ENCODE measurements at places on chromosomes 7 and 10. TPM values are rescaled to one million over a fixed set of nuclear protein-coding genes. Genes with fewer than 3 reads are reported as not detected.

RASSF4 gene
- 16.3 TPM for total RNA-seq

FAM107B gene
- total RNA-seq, result 23.5 TPM

CTAGE4 gene
- total RNA-seq, result 3.1 TPM

BCAP29 gene
- total RNA-seq, result 30.0 TPM

LANCL2 gene
- total RNA-seq, result 22.9 TPM

PPP1R9A gene
- total RNA-seq, result 38.8 TPM

SLC18A3 gene
- 0.34 TPM for total RNA-seq

NME8 gene
- total RNA-seq, result 0.86 TPM

ZNF735 gene
- not detected for total RNA-seq

VSTM4 gene
- 4.1 TPM for total RNA-seq

SPDYE2B gene
- total RNA-seq, result not detected

LIPM gene
- not detected for total RNA-seq

EPDR1 gene
- total RNA-seq, result 6.0 TPM

SPDYE5 gene
- 0.16 TPM for total RNA-seq

OR6B1 gene
- not detected for total RNA-seq

CTAGE8 gene
- 6.4 TPM for total RNA-seq

TAC1 gene
- 0.36 TPM for total RNA-seq

HPSE2 gene
- total RNA-seq, result 2.5 TPM

POLL gene
- total RNA-seq, result 44.5 TPM

FFAR4 gene
- not detected for total RNA-seq

IGFBP3 gene
- 1,171 TPM for total RNA-seq

PRXL2A gene
- 101 TPM for total RNA-seq

UTF1 gene
- not detected for total RNA-seq

SLC26A4 gene
- total RNA-seq, result 0.14 TPM

LRRTM3 gene
- total RNA-seq, result 4.6 TPM

CPA4 gene
- total RNA-seq, result 4.1 TPM

PILRB gene
- 52.8 TPM for total RNA-seq

TEX47 gene
- total RNA-seq, result not detected

NRBF2 gene
- 18.3 TPM for total RNA-seq

COL28A1 gene
- 1.8 TPM for total RNA-seq

FANK1 gene
- 11.0 TPM for total RNA-seq

GAD2 gene
- not detected for total RNA-seq

NYAP1 gene
- 8.2 TPM for total RNA-seq

LIPK gene
- not detected for total RNA-seq

TMEM184A gene
- 5.0 TPM for total RNA-seq

ECHDC3 gene
- 5.7 TPM for total RNA-seq

LRRC61 gene
- 3.4 TPM for total RNA-seq

TET1 gene
- total RNA-seq, result 35.7 TPM

HTR7 gene
- 3.0 TPM for total RNA-seq

DMBT1 gene
- total RNA-seq, result not detected

TDRD1 gene
- not detected for total RNA-seq

CLEC2L gene
- total RNA-seq, result 0.54 TPM

TBX20 gene
- total RNA-seq, result 8.2 TPM

CREB5 gene
- 13.6 TPM for total RNA-seq

LRIT1 gene
- total RNA-seq, result not detected

Measured in mesothelial cell of epicardium (in vitro differentiated cells).